ENCODE measurements at places on chromosomes 4 and X.

- DNase-seq, result peak; percentile 46
These were observed 31.9 kb downstream of the SETD7 start for GRCh38 chr4:139524062-139524631.

DNA sequence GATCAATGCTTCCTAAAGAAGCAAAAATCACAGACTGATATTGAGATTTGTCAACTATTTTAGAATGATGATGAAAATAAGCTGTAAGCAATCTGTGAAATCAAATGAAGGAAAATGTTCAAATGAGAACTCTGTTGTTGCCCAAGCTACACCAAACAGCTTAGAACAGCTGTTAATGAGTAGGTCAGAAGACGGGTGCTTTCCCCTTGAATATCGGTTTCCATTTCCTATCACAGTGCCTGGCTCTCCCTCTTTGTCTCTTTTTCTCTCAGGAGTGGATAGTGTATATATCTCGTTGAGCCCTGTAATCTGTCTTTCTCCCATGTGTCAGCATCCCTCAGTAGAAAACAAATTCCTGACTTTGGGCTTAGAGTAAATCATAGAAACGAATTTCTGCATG, 1592.9 kb upstream of the TENM3 start:
- DNase-seq, result no peak

DNA sequence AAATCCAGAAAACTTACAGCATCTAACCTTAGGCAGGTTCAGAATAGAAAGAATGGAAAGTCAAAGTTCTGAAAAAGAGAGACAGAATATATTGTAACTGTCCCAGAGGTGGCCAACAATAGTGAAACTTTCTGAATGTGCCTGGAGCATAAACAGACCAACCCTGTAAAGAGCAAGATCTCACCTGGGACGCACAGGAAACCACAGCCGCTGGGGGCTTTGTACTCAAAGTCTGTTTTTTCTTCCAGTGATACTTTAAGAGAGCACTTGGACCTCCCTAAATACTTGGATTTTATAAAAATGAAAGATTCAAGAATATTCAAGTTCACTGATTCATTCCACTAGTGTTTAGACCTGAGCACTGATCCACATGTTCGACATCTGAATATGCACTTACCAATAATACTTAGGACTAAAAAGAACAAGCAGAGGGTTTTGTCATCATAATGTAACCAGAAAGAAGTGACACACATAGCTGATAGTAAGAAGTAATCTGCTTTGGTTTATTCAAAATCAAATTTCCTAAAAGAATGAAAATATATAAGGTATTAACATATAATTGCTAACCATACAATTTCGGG, 35.3 kb downstream of the ARAP2 start:
- DNase-seq, result no peak

DNA sequence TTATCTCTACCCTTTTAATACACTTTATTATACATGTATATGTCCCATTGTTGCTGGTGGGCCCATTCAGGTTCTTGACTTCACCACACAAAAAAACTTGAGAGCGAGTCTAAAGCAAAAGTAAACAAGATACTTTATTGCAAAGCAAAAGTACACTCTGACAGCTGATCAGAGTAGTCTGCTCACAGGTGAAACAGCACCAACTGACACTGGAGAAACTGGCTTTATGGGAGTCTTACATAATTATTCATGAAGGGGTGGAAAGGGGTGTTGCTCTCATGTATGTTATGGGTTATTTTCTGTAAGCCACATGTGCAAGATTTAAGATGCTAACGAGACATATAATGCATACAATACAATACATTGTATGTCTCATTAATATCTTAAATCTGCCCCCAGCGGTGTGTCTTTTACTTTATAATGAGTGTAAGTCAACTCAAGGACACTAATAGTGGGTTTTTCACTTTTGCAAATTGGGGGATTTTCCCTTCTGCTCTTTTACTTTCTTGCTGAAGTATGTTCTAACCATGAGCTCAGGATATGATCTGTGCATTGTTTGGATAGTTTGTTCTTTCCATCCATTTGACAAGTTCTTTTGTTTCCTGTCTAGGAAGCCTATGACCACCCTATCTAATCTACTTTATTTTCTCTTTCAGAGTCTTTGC, 256.1 kb upstream of the ITM2A start:
- DNase-seq, result no peak

- no peak for DNase-seq
These were observed 470.6 kb upstream of the FSTL5 start for GRCh38 chr4:162634390-162634789.

- DNase-seq, result peak; percentile 66
These were observed 47.2 kb downstream of the MAOA start for GRCh38 chrX:43703211-43703791.

- no peak for DNase-seq
These were observed 227.0 kb downstream of the MAGEB17 start for GRCh38 chrX:16394290-16394689.

DNA sequence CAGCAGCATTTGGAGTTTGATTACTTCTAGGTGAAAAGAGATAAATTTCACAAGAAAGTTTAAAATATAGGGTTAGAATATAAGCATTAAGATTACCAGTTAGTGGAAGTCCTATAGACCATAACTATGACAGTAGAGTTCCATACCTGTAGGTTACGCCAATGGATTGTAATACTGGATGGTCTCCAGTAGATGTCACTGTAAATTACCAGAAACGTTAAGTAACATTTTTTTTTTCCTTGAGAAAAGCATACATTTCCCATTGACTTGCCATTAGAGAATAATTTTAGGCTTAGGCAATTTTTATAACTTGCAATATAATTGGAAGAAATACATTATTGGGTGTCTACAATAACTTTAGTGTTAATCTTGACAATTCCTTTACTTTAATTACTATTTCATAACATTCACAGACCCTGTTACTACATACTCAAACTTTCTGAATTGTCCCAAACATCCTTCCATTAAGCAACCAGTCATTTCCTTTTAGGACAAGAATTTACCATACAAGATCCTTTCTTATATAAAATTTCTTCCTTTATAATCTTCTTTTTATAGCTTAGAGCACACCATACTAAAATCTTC, 304.1 kb upstream of the TECRL start:
- DNase-seq, result peak; percentile 53

DNA sequence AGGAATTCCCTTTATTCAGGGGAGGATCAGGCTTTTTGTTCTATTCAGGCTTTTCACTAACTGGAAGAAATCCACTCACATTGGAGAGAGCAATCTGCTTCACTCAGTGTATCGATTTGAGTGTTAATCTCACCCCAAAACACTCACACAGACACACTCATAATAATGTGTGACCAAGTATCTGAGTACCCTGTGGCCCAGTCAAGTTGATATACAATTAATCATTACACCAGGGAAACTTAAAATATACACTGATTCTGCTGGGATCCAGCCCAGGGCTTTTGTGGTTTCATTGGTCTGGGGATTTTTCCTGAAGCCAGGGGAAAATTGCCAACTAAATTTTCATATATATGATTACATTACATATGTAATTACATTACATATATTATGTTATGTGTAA, 44.0 kb upstream of the GATB start:
- peak; percentile 52 for DNase-seq

DNA sequence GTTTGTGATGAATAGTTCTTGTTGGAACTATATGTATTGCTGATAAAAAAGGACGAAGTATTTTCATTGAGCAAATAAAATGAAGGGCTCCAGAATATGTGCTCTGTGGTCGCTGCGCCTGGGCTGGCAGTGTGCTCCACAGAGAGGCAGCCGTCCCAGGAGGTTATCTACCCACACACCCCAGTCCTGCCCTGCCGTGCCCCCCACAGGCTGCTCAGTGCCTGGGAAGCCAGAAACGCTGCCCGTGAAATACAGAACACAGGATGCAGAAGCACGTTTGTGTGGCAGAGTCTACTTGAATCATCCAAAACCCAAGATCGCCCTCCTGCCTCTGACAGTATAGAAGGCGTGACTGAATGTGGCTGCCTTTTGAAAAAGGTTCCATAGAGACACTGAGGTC, 1.4 kb downstream of the CLDN22 start:
- no peak for DNase-seq

DNA sequence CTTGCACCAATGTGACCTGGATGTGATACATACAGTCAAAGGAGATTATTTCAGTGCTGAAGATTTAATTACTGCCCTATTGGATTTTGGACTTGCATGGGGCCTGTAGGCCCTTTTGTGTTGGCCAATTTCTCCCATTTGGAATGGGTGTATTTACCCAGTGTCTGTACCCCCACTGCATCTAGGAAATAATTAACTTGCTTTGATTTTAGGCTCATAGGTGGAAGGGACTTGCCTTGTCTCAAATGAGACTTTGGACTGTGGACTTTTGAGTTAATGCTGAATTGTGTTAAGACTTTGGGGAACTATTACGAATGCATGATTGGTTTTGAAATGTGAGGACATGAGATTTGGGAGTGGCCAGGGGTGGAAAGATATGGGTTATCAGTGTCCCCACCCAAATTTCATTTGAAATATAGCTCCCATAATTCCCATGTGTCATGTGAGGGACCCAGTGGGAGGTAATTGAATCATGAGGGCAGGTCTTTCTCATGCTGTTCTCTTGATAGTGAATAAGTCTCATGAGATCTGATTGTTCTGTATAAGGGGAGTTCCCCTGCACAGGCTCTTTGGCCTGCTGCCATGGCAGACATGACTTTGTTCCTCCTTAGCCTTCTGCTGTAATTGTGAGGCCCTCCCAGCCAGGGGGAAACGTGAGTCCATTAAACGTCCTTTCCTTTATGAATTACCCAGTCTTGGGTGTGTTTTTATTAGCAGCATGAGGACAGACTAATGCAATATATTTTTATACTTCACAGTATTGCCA, 362.2 kb upstream of the SPANXN4 start:
- no peak for DNase-seq

DNA sequence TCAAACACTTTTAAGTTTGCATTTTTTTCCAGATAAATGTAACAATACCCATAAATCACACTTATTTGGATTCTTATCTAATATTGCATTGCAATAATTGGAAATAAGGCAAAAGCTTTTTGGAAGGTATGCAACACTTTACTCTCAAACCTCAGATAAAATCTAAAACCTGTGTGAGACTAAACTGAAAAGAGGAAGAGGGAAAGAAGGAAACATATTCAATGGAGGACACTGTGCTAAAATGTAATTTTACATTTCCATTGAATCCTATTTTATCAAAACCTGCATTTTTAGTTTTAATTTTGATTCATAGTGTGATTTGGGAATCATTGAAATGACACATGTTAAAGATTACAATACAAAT, 99.4 kb downstream of the HPGD start:
- no peak for DNase-seq

DNA sequence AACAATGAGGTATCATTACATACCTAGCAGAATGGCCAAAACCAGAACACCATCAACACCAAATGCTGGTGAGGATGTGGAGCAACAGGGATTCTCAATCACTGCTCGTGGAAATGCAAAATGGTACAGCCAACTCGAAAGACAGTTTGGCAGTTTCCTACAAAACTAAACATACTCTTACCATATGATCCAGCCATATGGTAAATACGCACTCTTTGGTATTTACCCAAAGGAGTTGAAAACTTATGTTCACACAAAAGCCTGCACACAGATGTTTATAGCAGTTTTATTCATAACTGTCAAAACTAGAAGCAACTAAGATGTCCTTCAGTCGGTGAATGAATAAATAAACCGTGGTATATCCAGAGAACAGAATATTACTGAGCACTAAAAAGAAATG, 7.8 kb downstream of the CASP3 start:
- DNase-seq, result no peak

GRCh38 chr4:7295911-7296660, 103.7 kb downstream of the SORCS2 start:
- peak; percentile 45 for DNase-seq

DNA sequence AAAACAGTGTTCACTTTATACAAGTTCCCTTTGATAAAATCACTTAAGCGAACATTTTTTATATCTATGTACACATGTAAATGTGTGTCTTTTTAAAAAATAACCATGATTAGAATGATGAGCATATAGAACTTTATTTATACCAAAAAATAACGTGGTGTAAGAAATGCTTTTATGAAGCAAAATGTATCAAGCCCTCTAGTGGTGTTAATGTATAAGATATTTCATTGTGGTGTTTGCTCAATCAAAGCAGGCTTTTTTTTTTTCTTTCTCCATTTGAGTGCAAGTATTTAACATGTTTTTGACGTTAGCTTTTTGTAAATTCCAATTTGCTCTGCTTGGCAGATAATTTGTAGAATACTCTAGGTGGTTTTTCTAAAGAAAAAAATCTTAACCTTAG, 2092.4 kb upstream of the TENM3 start:
- peak; percentile 18 for DNase-seq

DNA sequence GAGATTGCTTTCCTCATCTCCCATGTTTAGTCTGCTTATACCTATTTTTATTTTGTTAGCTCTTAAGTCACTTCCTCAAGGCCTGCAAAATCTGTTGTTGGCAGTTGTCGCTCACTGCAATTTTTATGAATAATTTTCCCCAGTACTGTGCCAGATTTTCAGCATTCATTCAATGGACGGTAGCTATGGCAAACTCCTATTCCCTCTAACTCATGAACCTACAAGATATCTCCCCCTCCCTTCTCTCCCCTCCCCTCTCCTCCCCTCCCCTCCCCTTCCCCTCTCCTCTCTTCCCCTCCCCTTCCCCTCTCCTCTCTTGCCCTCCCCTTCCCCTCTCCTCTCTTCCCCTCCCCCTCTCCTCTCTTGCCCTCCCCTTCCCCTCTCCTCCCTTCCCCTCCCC, 160.4 kb downstream of the FRAS1 start:
- no peak for DNase-seq

DNA sequence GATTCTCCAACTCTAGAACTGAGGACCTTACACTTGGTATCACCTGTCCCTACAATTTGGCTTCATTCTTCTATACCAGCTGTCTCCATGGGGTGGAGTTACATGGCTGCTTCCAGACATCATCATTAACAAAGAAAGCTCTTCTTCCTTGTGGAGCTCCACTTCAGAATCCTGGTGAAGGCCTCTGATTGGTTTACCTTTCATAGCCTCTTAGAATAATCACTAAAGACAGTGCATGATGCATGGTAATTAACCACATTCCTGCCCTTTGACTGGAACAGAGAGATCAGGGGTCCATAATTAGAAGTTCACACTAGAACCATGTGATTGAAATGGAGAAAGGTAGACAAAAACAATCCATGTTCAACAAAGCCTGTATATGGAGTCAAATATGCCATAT, 112.6 kb upstream of the ZNF827 start:
- DNase-seq, result peak; percentile 18

DNA sequence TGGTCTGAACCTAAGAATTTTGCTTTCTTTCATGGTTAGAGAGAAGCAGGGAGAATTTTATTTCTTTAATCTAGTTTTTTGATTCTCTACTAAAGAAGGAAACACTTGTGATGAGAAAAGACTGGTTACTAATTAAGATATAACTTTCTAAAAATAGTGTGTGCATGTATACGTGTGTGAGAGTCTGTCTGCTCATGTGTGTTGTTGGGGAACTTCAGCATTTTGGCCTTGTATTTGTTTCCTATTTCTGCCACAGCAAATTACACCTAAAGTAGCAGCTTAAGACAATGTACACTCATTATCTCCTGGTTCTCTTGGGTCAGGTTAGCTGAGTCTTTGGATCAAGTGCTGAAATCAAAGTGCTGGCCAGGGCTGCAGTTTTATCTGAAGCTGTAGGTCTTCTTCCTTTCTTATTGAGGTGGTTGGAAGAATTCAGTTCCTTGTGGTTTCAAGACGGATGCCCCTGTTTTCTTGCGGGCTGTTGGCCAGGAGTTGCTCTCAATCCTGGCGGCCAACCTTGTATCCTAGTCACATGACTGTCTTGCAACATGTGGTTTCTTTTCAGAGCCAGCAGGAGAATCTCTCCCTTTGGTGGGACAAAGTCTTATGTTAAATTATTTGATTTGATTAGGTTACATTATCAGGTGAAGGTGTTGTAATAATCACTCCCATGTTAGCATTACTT, 188.4 kb upstream of the CLNK start:
- DNase-seq, result no peak
